ENCODE measurements at places on chromosomes 5 and 9. TPM values are rescaled to one million over a fixed set of nuclear protein-coding genes. Genes with fewer than 3 reads are reported as not detected.

- peaks cover 5% of the 10 kb centered on the region for H3K4me1 ChIP-seq
- no peak overlapping the region for H3K27ac ChIP-seq
- peaks cover 36% of the 10 kb centered on the region for H3K27me3 ChIP-seq
- H3K36me3 ChIP-seq = no peaks in the 10 kb centered on the region
- DNase-seq = no peak
Measured at GRCh38 chr9:129785866-129786265, 17.1 kb upstream of the TOR1B start.

DNA sequence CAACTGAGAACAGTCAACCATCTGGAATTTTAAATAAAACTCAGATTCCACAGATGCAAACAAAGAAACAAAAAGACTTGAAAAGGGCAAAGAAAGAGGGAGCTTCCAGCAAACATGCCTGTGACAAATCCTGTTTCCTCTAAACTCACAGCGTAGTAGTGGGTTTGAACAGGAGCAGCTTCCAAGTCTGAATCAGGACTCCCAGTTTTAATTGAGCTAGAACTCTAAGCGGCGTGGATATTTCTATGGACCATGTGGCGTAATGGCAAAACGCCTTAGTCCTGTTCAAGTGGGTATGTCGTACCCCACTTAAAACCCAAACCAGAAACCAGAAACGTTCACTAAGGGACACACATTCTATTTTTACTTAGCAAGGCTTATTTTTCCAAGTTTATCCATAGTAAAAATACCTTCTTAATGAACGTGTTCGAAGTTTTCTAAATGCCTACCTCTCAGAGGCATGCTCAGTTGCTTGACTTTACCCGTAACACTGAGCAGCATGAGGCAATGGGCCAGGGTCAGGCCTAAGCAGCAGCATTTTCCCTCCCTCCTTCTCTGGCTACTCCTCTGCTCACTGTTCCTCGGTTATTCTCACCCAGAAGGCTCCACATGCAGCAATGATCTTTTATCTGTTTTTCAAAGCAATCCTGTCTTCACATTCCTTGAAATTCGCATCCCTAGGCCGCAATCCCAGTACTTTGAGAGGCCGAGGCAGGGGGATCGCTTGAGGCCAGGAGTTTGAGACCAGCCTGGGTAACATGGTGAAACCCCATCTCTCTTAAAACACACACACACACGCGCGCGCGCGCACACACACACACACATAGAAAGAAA is 77.9 kb downstream of the FNBP1 start:
- peak overlapping the region; percentile 64 for H3K27ac ChIP-seq
- DNase-seq = no peak
- peaks cover 37% of the 10 kb centered on the region for H3K4me1 ChIP-seq

- peaks cover 21% of the 10 kb centered on the region for H3K36me3 ChIP-seq
- H3K27ac ChIP-seq = no peak overlapping the region
- H3K4me1 ChIP-seq = peaks cover 16% of the 10 kb centered on the region
- no peak for DNase-seq
- no peak overlapping the region for H3K4me3 ChIP-seq
Measured at GRCh38 chr5:129103397-129103796, 8.8 kb downstream of the ISOC1 start.

GRCh38 chr5:152701305-152701949 is 296.3 kb upstream of the NMUR2 start:
- no peaks in the 10 kb centered on the region for H3K27me3 ChIP-seq
- no peaks in the 10 kb centered on the region for H3K4me1 ChIP-seq
- DNase-seq = no peak
- H3K36me3 ChIP-seq = no peaks in the 10 kb centered on the region

DNA sequence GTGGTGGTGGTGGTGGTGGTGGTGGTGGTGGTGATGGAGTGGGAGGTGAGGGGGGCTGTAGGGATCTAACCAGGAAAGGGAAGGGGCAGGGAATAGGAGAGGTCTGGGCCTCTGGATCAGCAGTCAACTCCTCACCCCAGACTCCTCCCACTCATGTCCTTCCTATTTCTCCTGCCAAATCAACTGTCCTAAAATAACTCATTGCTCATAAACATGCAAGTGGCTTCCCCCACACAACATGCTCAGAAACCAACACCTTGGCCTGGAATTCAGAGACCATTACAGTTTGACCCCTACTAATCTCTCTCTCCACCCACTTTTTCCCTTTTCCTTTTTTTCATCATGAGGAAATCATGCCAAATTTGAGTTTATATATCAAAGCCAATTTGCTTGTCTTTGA is 8.4 kb upstream of the FSD1L start:
- no peaks in the 10 kb centered on the region for H3K36me3 ChIP-seq
- H3K27me3 ChIP-seq = no peaks in the 10 kb centered on the region
- H3K4me3 ChIP-seq = no peak overlapping the region
- no peak for DNase-seq
- H3K27ac ChIP-seq = no peak overlapping the region

GRCh38 chr5:77145666-77146065 is 58.6 kb upstream of the ZBED3 start:
- no peak overlapping the region for H3K4me3 ChIP-seq
- no peak for DNase-seq
- no peaks in the 10 kb centered on the region for H3K4me1 ChIP-seq
- H3K27me3 ChIP-seq = no peaks in the 10 kb centered on the region

- no peaks in the 10 kb centered on the region for H3K36me3 ChIP-seq
- DNase-seq = no peak
- H3K4me1 ChIP-seq = peaks cover 15% of the 10 kb centered on the region
- no peak overlapping the region for H3K4me3 ChIP-seq
- H3K27me3 ChIP-seq = no peaks in the 10 kb centered on the region
Measured at GRCh38 chr5:96326902-96327301, 106.1 kb downstream of the PCSK1 start.

GRCh38 chr9:88578121-88579049 is 43.4 kb downstream of the NXNL2 start:
- H3K27me3 ChIP-seq = no peaks in the 10 kb centered on the region
- peak overlapping the region; percentile 32 for H3K4me3 ChIP-seq
- DNase-seq = peak; percentile 77
- peaks cover 17% of the 10 kb centered on the region for H3K4me1 ChIP-seq

DNA sequence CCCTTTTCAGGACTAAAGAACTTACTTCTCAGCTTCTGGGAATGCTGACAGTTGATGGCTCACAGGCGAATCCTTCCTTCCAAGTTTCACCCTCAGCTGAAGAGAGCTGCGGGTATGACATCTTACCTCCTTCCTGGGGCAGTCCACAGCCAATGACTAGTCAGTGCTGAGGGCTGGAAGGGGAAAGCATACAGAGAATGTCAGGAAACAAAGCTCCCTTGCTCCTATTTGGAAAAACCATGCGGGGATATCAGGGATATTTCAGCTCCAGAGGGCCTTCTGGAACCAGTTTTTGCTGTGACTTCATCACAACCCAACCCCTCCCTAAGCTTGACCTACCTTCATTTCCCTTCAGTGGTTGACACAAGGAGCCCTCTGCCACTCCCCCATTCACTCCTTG is 15.7 kb downstream of the FTMT start:
- H3K4me1 ChIP-seq = peaks cover 7% of the 10 kb centered on the region
- no peak overlapping the region for H3K27ac ChIP-seq

DNA sequence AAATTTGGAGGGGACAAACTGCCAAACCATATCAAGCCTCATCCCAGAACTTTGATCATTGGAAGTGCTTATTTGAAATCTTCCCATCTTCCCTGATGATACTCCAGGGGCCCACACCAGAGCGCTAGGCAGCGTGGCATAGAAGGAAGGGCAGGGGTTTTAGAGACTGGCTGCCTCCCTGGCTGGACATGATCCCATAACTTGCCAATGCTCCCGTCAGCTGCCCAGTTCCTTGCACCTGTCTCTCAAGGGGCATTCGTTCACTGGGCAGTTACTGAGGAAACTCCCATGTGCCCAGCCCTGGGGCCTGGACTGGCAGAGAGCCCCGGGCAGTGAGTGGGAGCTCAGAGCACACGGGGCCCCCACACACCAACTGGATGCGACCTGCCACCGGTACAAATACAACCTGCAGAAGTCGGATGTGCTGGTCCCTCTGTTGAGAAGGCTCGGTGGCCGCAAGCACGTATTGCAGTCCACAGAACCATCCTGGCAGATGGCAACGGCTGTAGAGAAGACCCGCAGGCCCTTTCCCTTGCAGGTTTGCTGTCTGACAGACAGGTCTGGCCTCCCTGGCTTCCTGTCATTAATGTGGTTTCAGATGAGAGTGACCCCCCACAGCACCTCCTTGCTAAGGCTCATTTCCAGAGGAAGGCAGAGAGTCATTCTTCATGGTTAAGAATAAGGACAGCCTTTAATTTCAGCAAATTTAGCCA is 122.4 kb downstream of the MVB12B start:
- peaks cover 17% of the 10 kb centered on the region for H3K36me3 ChIP-seq
- H3K4me1 ChIP-seq = no peaks in the 10 kb centered on the region
- H3K4me3 ChIP-seq = no peak overlapping the region
- no peaks in the 10 kb centered on the region for H3K27me3 ChIP-seq
- DNase-seq = no peak
- H3K27ac ChIP-seq = no peak overlapping the region

GRCh38 chr5:66963559-66963971 is 233.0 kb downstream of the CD180 start:
- no peaks in the 10 kb centered on the region for H3K27me3 ChIP-seq
- peak overlapping the region; percentile 67 for H3K27ac ChIP-seq
- H3K36me3 ChIP-seq = no peaks in the 10 kb centered on the region
- H3K4me3 ChIP-seq = no peak overlapping the region

- H3K36me3 ChIP-seq = no peaks in the 10 kb centered on the region
- H3K4me3 ChIP-seq = no peak overlapping the region
- H3K27me3 ChIP-seq = peaks cover 10% of the 10 kb centered on the region
- peaks cover 30% of the 10 kb centered on the region for H3K4me1 ChIP-seq
- DNase-seq = no peak
- H3K27ac ChIP-seq = no peak overlapping the region
Measured at GRCh38 chr5:135135530-135136226, 101.7 kb upstream of the PITX1 start.

- H3K27me3 ChIP-seq = no peaks in the 10 kb centered on the region
- peaks cover 12% of the 10 kb centered on the region for H3K4me1 ChIP-seq
- no peak overlapping the region for H3K27ac ChIP-seq
- no peak for DNase-seq
- H3K4me3 ChIP-seq = no peak overlapping the region
Measured at GRCh38 chr5:9529041-9529480, 16.8 kb downstream of the SEMA5A start.

GRCh38 chr5:39131210-39132127 is 57.3 kb upstream of the RICTOR start:
- no peak overlapping the region for H3K27ac ChIP-seq
- no peaks in the 10 kb centered on the region for H3K36me3 ChIP-seq
- H3K27me3 ChIP-seq = peaks cover 14% of the 10 kb centered on the region
- no peak overlapping the region for H3K4me3 ChIP-seq
- H3K4me1 ChIP-seq = peaks cover 6% of the 10 kb centered on the region
- no peak for DNase-seq

GRCh38 chr9:22623236-22623635 is 176.6 kb downstream of the DMRTA1 start:
- no peak overlapping the region for H3K4me3 ChIP-seq
- no peak for DNase-seq
- H3K27me3 ChIP-seq = peaks cover 2% of the 10 kb centered on the region
- H3K4me1 ChIP-seq = no peaks in the 10 kb centered on the region

DNA sequence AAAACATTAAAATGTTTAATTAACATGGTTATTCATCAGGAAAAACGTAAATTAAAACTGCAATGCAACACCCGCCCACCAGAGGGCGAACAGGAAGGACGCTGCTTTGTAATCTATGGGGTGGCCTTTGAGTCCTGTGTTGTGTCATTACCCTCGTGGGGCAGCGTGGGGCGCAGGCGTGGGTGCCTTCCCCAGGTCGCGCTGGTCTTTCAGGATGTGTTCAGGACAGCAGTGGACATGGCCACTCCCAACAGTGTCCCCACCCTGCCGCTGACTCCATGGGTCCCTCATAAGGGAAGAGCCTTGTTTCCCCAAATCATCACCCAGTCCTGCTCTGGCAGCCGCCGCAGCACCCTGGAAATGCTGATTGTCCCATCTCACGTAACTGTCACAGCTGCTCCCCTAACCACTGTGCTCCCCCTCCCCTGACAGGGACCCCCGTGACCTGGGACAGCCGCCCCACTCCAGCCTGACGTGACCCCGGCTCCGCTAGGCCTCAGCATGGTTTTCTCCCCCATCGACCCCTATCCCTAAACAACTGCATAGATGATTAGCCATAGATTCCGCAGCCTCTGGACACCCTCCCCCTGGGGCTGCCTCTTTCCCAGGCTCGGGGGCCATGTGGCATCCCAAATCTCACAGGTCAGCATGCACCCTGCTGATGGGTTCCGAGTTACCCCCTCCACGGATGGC is 36.4 kb downstream of the GLT6D1 start:
- no peak overlapping the region for H3K4me3 ChIP-seq
- no peaks in the 10 kb centered on the region for H3K4me1 ChIP-seq
- H3K27me3 ChIP-seq = peaks cover 21% of the 10 kb centered on the region
- H3K36me3 ChIP-seq = no peaks in the 10 kb centered on the region
- DNase-seq = peak; percentile 24

GRCh38 chr5:17796757-17797396 is 162.6 kb downstream of the TAF11L14 start:
- H3K27me3 ChIP-seq = peaks cover 5% of the 10 kb centered on the region
- no peaks in the 10 kb centered on the region for H3K36me3 ChIP-seq
- peaks cover 9% of the 10 kb centered on the region for H3K4me1 ChIP-seq
- DNase-seq = no peak

- H3K36me3 ChIP-seq = peaks cover 9% of the 10 kb centered on the region
- H3K27ac ChIP-seq = peak overlapping the region; percentile 97
- DNase-seq = no peak
- peak overlapping the region; percentile 29 for H3K4me3 ChIP-seq
Measured at GRCh38 chr5:177456976-177457851, 10.6 kb downstream of the PRR7 start.

DNA sequence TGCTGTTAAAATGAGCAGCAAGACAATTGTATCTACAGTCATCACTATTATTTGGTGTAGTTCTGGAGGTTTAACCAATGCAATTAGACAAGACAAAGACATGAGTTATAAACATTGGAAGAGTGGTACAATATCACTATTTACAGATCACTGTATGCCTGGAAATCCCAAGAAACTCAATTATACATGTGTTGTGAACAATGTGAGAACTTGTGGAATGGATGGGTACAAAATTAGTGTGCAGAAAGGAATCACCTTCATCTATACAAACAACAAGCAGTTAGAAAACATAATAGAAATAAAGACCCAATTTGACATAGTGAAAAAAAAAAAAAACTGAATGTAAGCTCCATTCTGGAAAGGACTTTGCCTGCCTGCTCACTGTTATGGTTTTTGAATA is 12.4 kb upstream of the CCDC112 start:
- H3K4me3 ChIP-seq = no peak overlapping the region
- H3K4me1 ChIP-seq = no peaks in the 10 kb centered on the region
- H3K27me3 ChIP-seq = peaks cover 19% of the 10 kb centered on the region

- H3K4me3 ChIP-seq = peak overlapping the region; percentile 77
- DNase-seq = no peak
- peaks cover 29% of the 10 kb centered on the region for H3K4me1 ChIP-seq
- peaks cover 59% of the 10 kb centered on the region for H3K27me3 ChIP-seq
- H3K27ac ChIP-seq = no peak overlapping the region
- no peaks in the 10 kb centered on the region for H3K36me3 ChIP-seq
Measured at GRCh38 chr5:95283022-95283615, 1.8 kb downstream of the MCTP1 start.

Gene LCN1
- not detected for total RNA-seq

Gene OR1J2
- total RNA-seq = not detected

Gene LAMC3
- 19.5 TPM for total RNA-seq

Gene SELENOP
- 86.9 TPM for total RNA-seq

Gene PCDHB2
- 118 TPM for total RNA-seq

Gene CCDC180
- 17.7 TPM for total RNA-seq

Gene ADGRD2
- 0.62 TPM for total RNA-seq

Gene TYRP1
- 0.64 TPM for total RNA-seq

Gene SMIM33
- total RNA-seq = not detected

Gene FOXD4L4
- total RNA-seq = 0.38 TPM

Gene FOXD4L6
- 0.53 TPM for total RNA-seq

Gene FOXI1
- not detected for total RNA-seq

Gene CARD9
- total RNA-seq = 3.6 TPM
